ENCODE measurements at places on chromosomes 4 and X.

- no peak for DNase-seq
Measured at GRCh38 chr4:89878611-89879010, 16.0 kb upstream of the MMRN1 start.

DNA sequence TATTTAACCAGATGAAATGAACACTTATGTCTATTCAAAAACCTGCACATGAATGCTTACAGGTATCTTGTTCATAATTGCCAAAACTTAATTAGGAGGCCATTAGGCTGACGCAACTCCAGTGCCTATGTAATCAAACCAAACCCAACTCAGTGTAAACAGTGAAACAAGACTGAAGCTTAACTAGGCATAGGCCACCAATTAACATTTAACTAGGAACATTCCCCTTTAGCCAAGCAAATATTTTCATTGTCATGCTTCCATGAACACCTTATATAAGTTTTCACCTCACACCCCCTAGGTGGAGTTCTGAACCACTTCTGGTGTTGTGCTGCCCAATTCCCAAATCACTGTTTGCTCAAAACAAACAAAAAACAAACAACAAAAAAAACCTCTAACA lies 686.0 kb downstream of the STPG2 start:
- no peak for DNase-seq

- no peak for DNase-seq
Measured at GRCh38 chr4:188417181-188417580, 277.9 kb downstream of the TRIML1 start.

DNA sequence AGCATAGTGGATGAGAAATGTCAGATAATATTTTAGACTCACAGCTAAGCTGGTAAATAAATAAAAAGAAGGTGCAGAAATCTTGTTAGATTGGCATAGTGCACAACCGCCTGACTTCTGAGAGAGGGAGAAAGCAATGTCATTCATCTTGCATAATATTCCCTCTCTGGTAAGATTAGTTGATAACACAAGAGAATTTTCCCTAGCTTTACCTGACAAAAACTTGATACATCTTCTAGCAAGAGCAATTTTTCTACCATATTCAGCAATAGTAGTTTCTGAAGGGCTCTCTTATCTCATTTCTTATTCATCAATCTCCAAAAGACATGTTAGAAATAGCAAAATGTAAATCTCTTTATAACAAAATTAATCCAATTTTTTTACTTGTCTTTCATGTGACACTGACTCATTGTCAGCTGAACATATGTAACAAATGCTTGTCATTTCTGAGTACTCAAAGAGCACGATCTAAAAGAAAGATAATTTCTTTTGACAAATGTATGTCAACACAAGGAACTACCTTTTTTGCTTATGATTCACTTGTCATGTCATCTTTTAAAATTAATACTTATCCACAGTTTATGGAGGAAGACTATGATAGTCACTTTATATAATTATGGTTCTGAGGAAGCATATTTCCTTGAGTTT lies 240.0 kb downstream of the ARAP2 start:
- no peak for DNase-seq

DNA sequence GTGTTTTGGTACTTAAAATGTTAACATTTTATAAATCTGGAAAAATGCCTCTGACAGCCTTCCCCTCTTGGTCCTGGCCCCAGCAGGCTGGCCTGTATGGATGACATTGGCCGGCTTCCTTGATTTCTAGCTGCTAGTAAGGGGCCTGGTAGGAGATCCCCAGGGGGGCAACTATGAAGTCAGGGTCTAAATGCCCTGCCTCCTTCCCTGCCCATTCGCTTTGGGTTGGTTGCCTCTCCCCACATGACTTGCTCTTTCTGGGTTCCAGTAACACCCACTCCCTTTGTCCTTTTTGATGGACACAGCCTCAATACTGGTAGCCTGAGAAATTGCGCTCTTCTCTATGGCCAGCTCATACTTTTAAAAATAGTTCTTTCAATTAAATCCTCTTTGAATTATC lies 78.0 kb upstream of the MAD2L1 start:
- DNase-seq: no peak
